Activated CD4-positive, alpha-beta memory T cell treated with anti-CD3 and anti-CD28 coated beads for 36 hours (primary cell): ENCODE measurements at places on chromosomes 3 and 15. TPM values are rescaled to one million over a fixed set of nuclear protein-coding genes. Genes with fewer than 3 reads are reported as not detected.

KNG1 gene
- total RNA-seq, result not detected

DNA sequence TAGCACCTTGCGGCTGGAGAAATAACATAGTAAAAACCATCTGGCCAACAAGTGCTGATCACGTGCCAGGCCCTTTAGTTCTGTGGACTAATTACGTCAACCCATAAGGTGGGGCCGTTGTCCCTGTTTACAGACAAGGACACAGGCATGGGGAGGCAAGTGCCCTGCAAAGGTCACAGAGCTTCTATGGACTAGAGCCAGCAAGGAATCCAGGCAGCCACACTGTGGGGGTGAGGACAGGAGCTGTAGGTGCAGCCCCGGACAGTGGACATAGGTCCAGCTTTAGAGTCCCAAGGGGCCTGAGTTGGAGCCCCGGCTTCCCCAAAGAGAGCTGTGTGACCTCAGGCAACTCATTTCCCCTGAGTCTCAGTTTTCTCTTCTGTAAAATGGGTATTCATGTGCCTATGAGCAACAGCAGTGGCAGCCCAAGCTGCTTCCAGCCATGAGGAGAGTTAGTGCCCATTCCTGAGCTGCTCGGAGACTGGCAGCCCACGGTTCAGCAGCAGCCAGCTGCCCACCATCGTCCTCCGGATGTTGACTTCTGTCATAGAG, 13.9 kb downstream of the CHST13 start:
- no peak overlapping the region for H3K4me3 ChIP-seq
- H3K4me1 ChIP-seq, result no peaks in the 10 kb centered on the region
- no peaks in the 10 kb centered on the region for H3K36me3 ChIP-seq
- H3K27ac ChIP-seq, result no peak overlapping the region

GRCh38 chr3:84893211-84893610, 65.6 kb upstream of the CADM2 start:
- H3K4me3 ChIP-seq, result no peak overlapping the region
- no peak for DNase-seq
- no peaks in the 10 kb centered on the region for H3K36me3 ChIP-seq
- H3K27me3 ChIP-seq, result no peaks in the 10 kb centered on the region
- no peak overlapping the region for H3K27ac ChIP-seq
- H3K4me1 ChIP-seq, result no peaks in the 10 kb centered on the region

COL6A6 gene
- not detected for total RNA-seq

- no peaks in the 10 kb centered on the region for H3K27me3 ChIP-seq
- H3K36me3 ChIP-seq, result peaks cover 14% of the 10 kb centered on the region
- peaks cover 45% of the 10 kb centered on the region for H3K4me1 ChIP-seq
- peak overlapping the region; percentile 59 for H3K4me3 ChIP-seq
These were observed 2.1 kb downstream of the RFX7 start for GRCh38 chr15:56241374-56242105.

EPHA6 gene
- total RNA-seq, result not detected

- H3K36me3 ChIP-seq, result no peaks in the 10 kb centered on the region
- H3K27ac ChIP-seq, result peak overlapping the region; percentile 39
- H3K4me3 ChIP-seq, result no peak overlapping the region
- peak; percentile 69 for DNase-seq
- H3K4me1 ChIP-seq, result peaks cover 28% of the 10 kb centered on the region
These were observed 2.9 kb downstream of the ADPRH start for GRCh38 chr3:119582178-119582577.

GRCh38 chr15:83837945-83838571, 184.1 kb downstream of the ADAMTSL3 start:
- H3K4me3 ChIP-seq, result no peak overlapping the region
- H3K36me3 ChIP-seq, result no peaks in the 10 kb centered on the region
- peaks cover 2% of the 10 kb centered on the region for H3K27me3 ChIP-seq
